CD4-positive, alpha-beta T cell treated with Interleukin-4 for 1 hour (primary cell): ENCODE measurements at places on chromosomes 2 and 18.

DNA sequence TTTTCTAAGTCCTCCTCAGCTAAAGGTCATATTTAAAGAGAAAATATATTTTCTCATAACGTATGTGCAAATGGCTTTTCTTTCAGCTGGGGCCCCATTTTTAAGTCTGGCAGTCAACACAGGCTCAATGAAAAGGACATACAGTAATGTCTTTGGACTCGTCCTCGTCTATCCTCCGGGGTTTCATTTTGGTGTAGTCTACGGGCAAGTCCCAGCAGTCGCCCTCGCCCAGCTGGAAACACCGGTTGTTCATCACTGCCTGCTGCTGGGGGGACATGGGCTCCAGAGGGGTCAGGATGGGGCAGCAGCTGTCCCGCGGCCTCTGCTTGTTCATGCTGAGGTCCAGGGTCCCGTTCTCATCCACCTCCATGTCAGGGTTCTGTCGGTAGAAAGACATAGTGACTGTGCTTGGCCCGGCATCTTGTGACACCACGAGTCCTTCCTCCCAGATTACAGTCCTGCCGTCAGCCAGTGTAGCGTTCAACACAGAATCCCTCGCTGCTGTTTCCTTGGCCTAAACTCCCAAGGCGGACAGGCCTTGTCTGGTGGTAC, 144.9 kb upstream of the PXDN start:
- no peak for DNase-seq

GRCh38 chr2:3584076-3584475, 9.0 kb downstream of the RPS7 start:
- no peak for DNase-seq

GRCh38 chr2:42854207-42854818, 61.9 kb upstream of the HAAO start:
- no peak for DNase-seq

DNA sequence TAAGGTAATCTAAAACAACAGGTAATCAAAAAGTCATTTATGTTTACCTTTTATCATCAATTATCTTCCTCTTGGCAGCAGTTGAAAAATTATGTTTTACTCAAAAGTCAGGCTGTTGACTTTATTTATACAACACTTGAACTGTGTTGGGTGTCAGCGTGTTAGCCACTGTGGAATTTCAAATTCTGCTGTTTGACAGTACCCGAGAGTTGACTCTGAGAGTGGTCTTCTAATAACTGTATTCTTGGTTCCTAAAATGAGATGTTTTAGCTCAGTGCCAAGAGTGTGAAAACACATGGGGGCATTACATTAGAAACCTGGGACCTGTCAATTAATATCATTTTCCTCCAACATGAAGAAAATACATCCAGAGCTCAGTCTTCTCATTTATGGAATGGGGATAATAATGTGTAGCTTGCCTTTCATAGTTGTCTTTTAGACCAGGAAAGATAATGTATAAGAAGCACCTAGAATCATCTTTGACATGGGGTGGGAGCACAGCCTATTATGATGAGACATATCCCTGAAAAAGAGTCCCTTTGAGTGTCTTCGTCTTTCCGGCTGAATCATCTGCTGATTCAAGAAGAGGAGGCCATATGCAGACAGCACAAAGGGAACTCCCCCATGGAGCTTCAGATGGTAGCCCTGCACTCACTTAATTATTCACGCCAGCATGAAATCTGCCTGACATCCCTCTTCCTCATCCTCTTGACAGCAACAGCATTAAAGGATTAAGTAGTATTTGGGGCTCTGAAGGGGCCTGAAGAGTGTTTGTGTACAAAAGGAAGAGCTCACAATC, 89.1 kb downstream of the AFF3 start:
- DNase-seq, result no peak

DNA sequence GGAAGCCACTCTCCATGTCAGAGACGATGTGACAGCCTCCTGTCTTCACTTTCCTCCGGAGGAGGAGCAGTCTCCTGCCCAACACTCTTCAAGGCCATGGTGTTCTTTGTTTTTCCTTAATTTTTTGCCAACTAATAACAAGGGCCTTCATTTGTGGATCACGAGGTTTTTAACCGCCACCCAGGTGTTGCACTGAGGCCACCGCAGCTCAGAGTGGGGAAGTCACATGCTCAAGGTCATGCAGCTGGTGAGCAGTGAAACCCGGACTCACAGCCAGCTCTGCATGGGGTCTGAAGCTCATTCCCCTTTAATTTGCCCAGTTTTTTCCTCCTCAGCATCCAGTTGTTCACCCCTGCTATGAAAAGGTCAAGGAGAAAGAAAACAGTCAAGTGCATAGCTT, 19.6 kb downstream of the ENOSF1 start:
- DNase-seq, result no peak

- DNase-seq, result no peak
Observed at GRCh38 chr2:15042801-15043217, 410.3 kb downstream of the LRATD1 start.

DNA sequence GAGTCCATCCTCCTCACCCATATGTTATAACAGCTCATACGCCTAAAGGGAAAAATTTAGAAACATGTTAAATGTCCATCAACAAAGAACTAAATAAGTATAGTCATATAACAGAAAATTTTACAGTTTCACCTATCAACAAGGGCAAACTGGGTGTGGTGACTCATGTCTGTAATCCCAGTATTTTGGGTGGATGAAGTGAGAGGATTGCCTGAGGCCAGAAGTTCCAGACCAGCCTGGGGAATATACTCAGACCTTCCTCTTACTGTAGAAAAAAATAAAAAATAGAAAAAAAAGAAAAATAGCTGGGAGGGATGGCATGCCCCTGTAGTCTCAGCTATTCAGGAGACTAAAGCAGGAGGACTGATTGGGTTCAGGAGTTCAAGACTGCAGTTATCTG, 48.3 kb upstream of the GULP1 start:
- DNase-seq, result no peak

GRCh38 chr2:6336752-6337471, 528.8 kb downstream of the CMPK2 start:
- DNase-seq, result no peak

GRCh38 chr2:58851598-58851997, 610.5 kb upstream of the FANCL start:
- no peak for DNase-seq

DNA sequence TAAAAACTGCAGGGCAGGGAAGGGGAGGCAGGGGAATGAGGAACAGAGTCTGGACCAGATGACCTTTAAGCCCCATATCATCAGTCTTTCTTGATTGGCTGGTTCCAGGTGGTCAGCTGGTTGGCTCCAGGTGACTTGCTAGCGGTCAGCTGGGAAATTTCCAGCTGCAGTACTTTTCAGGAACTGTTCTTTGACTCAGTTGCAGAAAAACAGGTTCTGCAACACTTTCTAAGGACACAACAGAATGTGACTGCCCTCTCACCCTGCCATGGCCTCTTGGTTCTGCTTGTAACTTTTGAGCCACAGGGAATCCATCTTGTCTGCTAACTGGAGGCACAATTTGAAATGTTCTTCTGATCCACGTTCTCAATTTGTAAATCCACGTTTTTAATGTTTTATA, 278.3 kb upstream of the LRATD1 start:
- DNase-seq, result no peak

DNA sequence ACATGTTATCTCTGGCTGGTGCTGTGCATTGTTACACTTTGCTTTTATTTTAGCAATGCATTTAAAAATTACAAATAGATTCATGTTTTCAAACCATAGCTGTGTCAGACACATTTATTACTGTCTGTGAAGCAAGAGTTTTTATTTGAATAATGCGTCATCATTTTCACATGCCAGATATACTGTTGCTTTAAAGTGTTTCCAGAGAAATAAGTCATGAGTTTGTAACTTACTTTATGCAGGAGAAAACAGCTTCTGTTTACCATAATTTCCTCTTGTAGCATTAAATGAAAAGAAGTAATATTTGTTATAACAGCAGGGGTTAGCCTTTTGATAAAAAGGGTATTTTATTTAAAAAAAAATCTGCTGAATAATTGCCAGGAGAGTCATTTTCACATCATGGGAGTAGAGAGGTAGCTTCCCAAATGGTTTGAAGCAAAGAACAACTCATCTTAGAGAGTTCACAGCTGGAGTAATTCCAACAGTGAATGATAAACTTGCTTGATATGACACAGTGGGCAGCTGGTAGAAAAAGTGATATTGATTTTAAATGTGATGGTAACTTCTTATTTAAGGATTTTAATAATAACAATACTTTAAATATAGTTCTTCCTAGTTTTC, 1274.5 kb upstream of the CRIM1 start:
- DNase-seq, result no peak

DNA sequence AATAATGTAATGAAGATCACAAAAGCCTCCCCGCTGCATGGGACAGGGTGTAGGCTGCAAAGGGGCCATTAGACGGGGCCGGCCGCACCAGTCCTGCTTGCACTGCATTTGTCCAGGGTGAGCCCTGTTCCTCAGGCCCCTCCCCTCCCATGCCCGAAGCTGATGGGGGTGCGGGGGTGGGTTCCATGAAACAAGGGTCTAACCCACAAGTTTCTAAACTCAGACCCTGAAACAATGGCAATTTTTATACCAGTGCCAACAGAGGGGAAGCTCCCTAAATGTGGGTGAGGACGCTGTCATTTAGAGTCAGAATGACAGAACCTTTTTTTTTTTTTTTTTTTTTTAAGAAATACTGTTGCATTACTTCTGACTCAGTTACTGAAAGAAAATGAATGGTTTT, 39.7 kb downstream of the HS6ST1 start:
- no peak for DNase-seq

GRCh38 chr2:20217041-20217970, 7.6 kb downstream of the SDC1 start:
- DNase-seq, result no peak

DNA sequence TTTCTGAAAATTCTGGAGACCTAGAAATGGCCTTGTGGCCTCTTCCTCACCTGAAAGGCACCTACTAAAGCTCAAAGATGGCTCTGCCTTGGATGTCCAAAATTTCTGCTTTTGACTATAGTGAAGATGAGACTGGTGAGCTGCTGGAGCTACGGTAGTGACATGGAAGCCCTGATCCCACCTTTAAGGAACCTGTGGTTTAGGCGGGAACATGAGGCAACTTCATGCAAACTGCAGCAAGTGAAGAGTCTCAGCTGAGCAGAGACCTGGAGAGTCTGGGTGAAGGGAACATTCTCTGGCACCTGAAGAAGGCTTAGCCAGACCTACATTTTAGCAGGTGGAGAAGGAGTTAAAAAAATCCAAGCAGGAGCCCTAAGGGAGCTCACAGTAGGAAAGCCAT, 40.0 kb downstream of the GORASP2 start:
- DNase-seq, result no peak

DNA sequence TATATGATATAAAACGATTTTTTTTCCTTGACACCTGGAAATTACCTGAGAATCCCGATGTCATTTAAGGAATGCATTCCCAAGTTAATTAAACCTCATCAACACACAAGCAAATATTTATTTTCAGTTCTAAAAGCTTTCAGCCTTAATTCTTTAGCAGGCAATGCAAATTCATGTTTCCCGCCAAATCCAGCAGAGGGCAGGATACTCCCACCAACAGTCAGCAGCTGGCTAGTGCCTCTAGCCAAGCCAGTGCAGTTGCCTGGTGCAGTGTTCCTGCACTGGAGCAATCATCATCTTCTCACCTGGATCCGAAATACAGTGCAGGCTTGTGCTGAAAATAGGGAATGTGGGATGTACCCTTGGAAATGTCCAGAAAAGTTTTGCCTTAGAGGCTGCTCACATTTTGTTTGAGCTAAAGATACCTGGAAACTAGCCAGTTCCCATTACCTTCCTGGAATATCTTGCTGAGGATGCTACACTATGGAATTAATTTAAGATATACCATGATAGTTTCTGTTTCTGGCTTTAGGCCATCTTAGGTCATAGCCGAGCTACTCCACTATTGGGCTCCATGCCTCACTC, 48.4 kb upstream of the CYTIP start:
- DNase-seq, result peak; percentile 79

GRCh38 chr2:71796174-71796593, 342.8 kb downstream of the DYSF start:
- DNase-seq, result no peak

GRCh38 chr18:25283781-25284180, 68.2 kb downstream of the ZNF521 start:
- no peak for DNase-seq

DNA sequence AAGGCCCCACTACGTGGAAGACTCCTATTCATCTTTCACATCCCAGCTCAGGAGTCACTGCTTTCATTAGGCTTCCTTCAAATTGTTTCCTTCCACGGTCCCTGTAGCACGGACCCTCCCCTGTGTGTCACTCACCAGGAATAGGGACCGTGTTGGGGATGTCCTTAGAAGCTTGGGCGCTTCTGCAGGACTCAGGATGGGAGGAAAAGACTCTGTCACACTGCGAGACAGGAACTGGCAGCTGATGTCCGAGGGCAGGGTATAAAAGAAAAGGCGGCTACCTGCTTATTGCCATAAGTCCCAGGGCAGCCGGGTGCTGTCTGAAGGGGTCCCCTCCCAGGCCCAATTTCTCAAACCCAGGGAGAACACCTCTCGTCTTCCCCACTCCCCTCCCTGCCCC, 79.1 kb downstream of the BCL2L11 start:
- DNase-seq, result no peak

- no peak for DNase-seq
Observed at GRCh38 chr2:141207036-141207385, 923.8 kb downstream of the LRP1B start.

DNA sequence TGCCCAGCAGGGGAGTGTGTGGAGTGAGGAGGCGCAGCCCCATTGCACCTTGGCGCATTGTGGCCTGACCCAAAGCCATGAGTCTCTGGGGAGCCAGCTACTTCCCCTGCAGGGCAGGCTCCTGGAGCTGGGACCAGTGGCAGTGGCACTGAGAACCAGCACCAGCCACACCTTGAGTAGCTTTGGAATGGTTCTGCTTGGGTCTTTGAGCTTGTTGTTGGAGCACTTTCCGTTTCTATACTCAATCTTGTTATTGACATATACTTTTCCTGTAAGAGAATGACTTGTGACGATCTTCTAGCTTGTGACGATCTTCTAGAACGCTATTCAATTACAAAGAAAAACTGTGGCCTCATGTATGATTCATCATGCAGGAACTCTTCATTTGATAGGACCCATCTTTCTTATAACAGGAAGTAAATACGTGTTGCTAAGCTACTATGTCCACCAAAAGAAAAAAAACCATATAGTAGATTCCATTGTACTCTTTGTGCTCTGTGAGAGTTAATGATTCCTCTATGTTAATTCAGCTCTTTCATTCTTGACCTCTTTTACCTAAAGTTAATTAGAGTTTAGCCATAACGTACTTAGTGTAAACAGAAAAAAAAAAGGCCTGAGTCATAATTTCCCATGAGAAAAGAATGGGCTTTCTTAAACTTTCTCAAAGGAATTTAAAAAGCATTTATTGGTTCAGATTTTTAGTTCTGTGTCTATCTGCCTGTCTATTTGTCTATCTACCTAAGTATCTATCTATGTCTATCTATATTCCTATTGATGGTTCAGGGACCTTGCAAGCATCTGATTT, 113.1 kb downstream of the GATA6 start:
- peak; percentile 57 for DNase-seq

- DNase-seq, result no peak
Observed at GRCh38 chr2:197559681-197560080, 43.8 kb downstream of the MOB4 start.

DNA sequence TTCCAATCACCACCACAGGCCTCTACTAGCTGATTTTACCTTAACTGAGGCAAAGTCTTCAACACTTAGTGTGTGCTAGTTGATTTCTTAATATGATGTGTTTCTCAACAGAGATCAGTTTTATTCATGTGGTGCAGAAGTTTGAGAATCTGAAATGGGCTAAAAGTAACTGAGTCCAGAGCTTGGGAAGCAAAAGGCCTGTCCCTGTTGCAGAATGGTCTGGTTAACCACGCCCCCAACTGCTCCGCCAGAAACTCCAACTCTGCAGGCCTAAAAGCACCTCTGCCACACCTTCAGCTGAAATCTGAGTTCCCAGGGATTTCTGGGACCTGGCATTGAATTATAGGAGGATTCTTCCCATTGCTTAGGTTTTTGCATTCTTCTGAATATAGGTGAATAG, 44.9 kb downstream of the TWIST2 start:
- DNase-seq, result no peak
